ENCODE measurements at places on chromosomes 6 and 20. TPM values are rescaled to one million over a fixed set of nuclear protein-coding genes. Genes with fewer than 3 reads are reported as not detected.

Gene BPIFB1
- not detected for total RNA-seq

GRCh38 chr6:15952231-15953151, 176.4 kb upstream of the MYLIP start:
- DNase-seq: no peak
- no peak overlapping the region for H3K4me3 ChIP-seq
- H3K36me3 ChIP-seq: no peaks in the 10 kb centered on the region
- no peak overlapping the region for H3K27ac ChIP-seq
- peaks cover 5% of the 10 kb centered on the region for H3K4me1 ChIP-seq

- no peaks in the 10 kb centered on the region for H3K27me3 ChIP-seq
- H3K4me3 ChIP-seq: no peak overlapping the region
- H3K4me1 ChIP-seq: no peaks in the 10 kb centered on the region
- H3K36me3 ChIP-seq: no peaks in the 10 kb centered on the region
Observed at GRCh38 chr6:45566882-45567281, 189.1 kb upstream of the SUPT3H start.

- H3K36me3 ChIP-seq: peaks cover 71% of the 10 kb centered on the region
- H3K4me3 ChIP-seq: no peak overlapping the region
- DNase-seq: no peak
Observed at GRCh38 chr20:419556-420165, 11.6 kb downstream of the RBCK1 start.
